Fibroblast of skin of back (primary cell): ENCODE measurements at places on chromosomes 7 and 10.

DNA sequence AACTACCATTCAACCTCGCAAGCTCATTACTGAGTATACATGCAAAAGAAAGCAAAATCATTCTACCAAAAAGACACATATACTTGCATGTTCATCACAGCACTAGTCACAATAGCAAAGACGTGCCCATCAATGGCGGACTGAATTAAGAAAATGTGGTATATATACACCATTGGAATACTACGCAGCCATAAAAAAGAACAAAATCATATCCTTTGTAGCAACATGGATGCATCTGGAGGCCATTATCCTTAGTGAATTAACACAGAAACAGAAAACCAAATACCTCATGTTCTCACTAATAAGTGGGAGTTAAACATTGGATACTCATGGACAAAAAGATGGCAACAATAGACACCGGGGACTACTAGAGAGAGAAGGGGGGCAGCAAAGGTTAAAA lies 6.4 kb downstream of the TRDMT1 start:
- DNase-seq, result no peak

DNA sequence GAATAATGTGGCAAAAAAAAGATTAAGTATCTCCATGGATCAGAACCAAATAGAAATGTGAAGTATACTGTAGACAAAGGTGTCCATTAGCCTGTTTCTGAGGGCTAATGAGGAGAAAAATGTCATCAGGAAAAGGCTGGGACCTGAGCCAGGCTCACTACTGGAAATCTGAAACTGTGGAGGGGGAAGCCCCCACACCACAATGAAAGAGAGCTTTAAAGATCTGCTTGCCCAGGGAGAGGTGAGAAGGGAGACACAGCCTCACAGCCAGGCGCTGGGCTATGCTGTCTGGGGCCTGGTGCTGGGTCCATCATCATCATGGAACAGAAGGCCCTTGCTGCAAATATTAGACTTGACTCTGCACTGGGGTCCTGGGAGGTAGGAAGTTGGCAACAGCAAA lies 90.4 kb downstream of the OSBPL3 start:
- no peak for DNase-seq

DNA sequence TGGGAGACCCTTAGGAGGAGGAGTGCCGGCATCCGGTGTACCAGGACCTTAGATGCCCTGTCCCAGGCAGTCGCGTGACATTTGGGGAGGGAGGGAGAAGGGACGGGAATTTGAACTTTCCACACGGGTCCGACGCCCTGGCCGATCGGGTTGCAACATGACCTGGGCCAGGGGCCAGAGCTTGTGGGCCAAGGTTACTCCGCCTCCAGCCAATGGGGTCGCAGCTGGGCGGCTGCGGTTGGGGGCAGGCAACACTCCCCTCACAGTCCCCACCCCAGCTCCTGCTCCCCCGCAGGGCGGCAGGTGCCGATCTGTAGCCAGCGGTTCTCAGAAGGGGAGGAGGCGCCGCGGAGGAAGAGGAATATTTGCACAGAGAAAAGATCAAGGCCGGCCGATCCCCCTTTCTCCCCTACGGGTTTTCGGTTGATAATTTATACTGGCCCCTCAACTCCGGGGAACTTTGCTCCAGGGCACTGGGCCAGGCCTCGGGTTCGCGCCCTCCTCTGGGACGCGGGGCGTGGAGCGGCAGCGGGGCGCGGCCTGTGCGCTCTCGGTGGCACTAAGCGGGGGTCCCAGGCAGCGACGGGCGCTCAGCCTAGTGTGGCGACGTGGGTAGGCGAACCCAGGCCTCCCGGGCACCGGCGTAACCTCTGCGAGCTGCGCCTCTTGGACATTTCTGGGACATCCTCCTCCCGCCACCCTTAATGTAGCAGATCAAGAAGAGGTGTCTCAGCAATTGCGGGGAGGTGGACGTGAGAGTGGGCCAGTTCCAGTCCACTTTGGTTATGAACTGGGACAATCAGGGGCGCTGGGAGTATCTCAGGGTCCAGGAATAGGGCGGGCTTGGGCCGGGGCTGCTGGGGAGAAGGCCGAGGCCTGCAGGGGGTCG lies 1.2 kb downstream of the MLXIPL start:
- no peak for DNase-seq

GRCh38 chr10:102465466-102465865 lies 14.1 kb upstream of the C10orf95 start:
- DNase-seq, result no peak

GRCh38 chr7:70014472-70015177 lies 416.4 kb downstream of the AUTS2 start:
- peak; percentile 7 for DNase-seq

- DNase-seq, result peak; percentile 22
These were observed 323.1 kb downstream of the TFEC start for GRCh38 chr7:115707258-115708012.

DNA sequence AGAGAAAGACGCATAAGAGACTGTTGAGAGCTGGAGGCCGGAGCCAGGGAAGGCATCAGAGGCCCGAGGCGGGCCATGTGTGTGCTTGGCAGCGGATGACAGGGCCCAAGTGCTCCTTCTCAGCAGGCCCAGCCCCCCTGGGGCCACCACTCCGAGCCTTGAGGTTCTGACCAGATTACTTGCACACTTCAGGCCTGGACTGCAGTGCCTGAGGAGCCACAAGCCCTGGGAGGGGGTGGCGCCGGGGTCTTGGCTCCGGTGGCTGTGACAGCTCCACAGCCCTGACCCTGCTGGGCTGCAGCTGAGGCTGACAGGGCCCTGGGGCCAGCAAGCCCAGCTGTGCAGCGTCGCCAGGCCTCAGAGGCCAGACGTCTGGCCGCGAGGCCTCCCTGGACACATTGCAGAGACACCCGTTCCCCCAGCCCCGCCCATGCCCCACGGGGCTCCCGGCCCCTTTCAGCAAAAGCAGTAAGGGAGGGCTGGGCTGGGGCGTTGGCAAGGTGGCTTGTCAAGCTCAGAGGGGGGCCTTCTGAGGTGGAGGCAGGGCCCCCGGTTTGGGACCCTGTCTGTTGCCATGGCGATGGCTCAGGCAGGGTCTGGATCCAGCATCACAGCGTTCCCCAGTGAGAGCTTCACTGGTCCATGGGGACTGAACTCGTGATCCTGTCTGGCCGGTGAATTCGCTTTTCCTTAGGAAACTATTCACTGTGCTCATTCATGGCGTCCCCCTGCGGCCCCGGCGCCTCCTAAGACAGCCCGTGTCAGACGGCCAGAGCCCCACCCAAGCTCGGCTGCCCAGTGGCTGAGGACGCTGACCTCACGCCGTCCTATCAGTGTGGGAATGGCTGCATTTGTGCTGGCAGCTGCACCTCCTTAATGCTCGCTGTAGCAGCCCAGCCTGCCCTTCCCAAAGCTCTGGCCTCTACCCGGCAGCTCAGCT lies 5.7 kb downstream of the ELN start:
- no peak for DNase-seq

GRCh38 chr7:99997545-99998137 lies 17.8 kb upstream of the ZKSCAN1 start:
- DNase-seq, result peak; percentile 40

GRCh38 chr10:29751684-29752083 lies 116.9 kb upstream of the SVIL start:
- DNase-seq, result no peak

DNA sequence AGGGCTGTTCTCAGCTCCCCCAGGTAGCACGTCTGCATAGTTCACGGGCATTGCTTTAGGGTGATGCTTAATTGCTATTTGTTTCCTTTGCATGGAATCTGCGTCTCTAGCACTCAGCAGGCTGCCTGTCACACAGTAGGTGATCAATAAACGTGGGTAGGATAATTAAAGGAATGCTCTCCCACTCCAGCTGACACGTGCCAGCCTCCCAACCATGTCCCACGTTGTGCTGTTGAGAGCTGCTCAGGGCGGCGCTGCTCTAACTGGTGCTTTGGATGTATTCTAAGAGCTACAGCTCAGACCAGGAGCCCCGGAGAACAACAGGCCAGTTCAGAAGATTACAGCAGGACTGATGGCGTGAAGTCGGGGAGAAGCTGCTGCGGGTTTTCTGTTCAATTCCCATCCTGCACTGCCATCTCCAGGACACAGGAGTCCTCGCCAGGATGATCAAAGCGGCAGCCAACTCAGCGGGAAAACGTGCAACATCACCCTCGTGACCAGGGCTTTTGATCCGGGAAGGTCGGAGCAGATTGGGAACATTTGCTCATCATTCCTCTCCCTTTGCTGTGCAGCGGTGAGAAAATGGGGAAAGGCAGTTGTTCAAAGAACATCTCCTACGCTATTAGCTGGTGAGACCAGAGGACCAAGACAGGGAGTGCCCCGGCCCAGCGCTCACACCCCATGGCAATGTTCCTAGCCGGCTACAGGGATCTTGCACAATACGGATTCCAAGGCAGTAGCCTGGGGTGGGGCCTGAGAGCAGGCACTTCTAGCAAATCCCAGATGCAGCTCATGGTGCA lies 50.5 kb upstream of the FOXK1 start:
- peak; percentile 89 for DNase-seq

DNA sequence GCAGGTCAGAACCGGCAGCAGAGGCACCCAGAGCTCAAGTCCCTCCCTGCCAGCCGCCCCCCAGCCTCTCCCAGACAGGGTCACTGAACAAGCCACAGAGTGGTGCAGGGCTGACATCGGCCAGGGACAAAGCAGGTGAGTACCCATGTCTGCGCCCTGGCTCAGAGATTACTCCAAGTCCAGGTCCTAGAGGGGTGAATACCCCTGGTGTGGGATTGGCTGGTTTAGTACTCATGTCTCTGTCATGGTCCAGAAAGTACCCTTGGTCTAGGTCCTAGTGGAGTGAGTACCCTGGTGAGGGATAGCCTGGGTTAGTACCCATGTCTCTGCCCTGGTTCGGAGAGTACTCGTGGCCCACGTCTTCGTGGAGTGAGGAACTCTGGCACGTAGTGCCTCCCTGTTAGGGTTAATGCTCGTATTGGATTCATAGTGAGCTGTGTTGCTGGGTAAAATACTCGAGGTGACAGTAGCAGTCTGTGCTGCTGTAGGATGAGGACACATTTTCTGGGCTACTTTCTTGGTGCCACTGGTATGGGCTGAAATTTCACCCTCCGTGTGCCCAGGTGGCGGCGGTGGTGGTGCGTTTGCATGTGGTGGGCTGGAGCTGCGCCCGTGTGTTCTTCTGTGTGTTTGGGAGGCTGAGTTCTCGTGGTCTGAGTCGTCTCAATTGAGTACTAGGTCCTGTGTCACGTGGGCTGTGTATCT lies 25.5 kb upstream of the KNDC1 start:
- DNase-seq, result no peak

DNA sequence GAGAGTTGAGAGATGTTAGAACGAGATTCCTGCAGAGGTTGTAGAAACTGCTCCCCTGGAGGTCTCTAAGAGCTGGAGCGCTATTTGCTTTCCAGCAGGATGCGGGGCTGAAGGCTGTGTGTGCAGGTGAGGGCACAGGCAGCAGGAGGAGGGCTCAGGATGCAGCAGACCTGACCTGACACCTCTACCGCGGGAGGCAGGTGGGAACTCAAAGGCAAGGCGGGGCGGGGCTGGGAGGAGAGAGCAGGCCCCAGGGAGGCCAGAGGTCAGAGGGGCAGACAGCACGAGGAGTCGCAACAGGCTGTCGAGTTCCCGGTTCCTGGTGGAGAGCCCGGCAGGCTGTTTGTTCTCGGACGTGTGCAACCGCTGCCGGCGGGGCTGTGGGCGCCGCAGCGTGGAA lies 7.9 kb upstream of the CRTAC1 start:
- DNase-seq, result no peak

DNA sequence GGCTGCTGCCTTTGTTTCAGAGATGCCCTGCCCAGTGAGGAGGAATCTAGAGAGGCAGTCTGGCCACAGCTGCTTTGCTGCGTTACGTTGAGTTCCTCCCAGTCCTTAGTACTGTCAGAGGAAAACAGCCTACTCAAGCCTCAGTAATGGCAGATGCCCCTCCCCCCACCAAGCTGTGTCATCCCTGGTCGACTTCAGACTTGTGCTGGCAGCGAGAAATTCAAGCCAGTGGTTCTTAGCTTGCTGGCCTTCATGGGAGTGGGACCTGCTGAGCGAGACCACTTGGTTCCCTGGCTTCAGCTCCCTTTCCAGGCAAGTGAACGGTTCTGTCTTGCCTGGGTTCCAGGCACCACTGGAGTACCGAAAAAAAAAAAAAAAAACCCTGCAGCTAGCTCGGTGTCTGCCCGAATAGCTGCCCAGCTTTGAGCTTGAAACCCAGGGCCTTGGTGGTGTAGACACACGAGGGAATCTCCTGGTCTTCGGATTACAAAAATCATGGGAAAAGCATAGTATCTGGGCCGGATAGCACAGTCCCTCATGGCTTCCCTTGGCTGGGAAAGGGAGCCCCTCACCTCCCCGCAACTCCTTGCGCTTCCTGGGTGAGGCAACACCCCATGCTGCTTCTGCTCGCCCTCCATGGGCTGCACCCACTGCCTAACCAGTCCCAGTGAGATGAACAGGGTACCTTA lies 9.1 kb downstream of the SDHAF3 start:
- DNase-seq, result peak; percentile 6

- no peak for DNase-seq
These were observed 48.5 kb upstream of the ADGRA1 start for GRCh38 chr10:133039107-133039802.

DNA sequence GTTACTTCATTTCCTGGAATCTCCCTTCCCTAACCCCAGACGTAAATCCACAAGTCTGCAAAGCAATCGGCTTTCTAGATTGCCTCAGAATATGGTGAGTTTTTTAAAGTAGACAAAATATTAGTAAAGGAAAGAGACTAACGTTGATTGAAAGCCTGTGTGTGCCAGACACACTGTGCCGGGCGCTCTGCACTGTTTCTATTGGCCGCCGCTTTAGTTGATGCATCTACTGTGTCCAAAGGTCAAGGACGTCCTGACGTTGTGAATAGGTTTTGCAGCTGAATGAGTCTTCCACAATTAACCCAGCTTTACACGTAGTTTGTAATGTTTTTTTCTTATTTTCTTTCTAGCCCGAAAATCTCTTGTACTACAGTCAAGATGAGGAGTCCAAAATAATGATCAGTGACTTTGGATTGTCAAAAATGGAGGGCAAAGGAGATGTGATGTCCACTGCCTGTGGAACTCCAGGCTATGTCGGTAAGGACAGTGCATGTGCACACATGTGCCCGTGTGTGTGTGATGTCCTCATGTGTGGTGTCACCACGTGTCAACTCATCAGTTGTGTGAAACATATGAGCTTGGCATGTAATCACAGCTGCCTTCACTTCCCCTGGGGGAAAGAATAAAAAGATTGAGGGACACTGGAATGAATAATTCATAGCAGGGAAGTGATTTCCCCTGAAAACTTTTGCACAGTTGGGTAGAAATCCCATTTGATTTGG lies 232.0 kb downstream of the CCDC3 start:
- DNase-seq, result no peak

DNA sequence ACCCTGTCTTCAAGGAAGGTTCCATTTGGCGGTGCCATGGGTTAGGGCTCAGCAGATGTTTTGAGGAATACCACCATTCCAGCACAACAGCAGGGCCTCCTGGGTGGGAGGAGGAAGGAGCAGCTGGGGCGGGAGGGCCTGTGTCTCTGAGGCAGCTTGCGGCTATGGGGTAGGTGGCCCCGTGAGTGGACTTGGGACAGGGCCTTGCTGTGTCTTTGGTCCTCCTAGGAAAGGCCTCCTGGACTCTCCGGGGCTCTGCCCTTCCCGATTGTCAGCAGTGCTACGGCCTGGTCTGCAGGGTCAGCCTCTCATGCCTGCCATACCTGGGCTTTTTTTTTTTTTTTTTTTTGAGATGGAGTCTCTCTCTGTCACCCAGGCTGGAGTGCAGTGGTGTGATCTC lies 96.7 kb downstream of the PAXIP1 start:
- no peak for DNase-seq

GRCh38 chr10:72334825-72335393 lies 19.8 kb downstream of the DNAJB12 start:
- DNase-seq, result no peak

GRCh38 chr7:497346-497745 lies 22.3 kb downstream of the PDGFA start:
- no peak for DNase-seq
